DMS 273 treated with DMSO at 0.1 percent for 48 hours (cell line): ENCODE measurements at places on chromosomes 11 and 22.

DNA sequence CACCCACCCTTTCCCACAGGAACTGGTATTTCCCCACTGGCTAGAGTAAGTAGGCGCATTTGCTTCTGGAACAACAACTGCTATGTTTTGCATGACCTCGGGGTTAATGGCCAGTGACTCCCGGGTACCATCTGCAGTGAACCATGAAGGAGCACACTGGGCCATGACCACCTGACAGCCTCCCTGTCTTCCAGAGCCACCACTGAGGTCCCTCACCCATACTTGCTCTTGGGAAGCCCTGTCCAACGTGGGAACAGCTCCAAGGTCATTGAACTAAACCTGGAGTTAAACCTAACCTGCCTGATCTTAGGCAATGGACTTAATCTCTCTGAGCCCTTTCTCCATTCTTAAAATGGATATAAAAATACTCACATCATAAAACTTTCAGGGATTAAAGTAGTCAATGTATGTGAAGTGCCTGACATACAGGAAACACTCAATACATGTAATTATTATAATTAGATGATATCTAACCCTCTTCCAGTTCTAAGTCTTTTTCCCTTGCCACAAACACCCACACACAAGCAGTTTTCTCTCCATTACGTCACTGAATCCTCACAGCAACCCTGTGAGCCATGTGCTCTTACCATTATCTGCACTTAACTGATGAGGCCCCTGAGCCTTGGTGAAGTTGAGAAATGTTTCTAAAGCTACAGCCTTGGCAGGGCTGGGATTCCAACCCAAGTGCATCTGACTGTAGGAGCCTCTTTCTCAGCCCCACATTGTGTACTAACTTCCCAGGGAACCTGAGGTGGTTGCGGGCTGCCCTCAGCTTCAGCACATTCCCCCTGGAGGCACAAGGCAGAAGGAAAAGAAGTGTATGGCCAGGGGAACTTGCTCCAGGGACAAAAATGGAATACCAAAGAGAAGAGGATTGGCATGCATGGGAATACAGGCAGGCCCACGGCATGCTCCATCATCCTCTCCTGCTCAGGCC lies 74.5 kb upstream of the NCAM1 start:
- no peak for DNase-seq

DNA sequence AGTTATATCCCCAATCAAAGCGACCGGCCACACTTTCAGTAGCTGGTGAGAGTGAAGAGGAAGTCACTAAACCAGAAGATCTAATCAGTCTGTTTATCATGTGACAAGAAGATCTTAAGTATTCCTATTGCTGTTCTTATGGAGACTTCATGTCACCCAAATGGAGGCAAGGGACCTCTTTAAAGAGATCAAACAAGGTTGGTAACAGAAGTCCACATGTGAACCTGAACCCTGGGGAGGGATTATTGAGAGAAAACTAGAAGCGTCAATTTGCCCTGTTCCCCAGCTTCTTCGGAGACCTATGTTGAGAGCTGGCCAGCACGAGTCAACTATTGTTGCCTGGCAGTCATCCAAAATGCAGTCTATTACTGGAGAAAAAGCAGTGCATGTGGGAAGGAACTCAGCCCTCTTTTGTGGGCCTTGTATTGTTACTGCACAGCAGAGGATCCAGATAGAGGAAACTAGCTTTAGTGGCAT lies 76.9 kb upstream of the CTSC start:
- DNase-seq = no peak

DNA sequence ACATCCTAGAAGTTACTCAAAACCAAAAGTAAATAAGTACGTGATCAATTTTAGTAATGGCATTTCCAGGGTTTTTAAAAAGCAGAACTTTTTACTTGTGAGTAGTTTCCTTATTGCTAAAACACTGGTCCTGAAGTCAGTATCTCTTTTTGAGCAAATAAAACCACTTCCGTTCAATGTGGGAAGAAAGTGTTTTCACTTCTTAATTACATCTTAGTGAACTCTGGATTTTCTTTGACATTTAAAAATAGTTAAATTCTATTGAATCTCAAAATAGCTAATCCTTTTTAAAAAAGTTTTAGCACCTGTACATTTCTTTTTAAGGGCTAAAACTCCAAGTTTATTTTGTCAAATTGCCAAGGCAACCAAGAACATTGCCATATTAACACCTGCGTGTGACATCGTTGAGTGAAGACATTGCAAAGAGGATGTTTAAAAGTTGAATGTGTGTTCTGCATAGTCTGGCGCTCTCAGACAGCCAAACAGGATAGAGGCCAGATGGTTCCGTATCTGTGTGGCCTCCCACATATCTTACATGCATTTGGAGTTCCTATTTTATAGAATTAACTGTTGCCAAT lies 17.2 kb upstream of the OR5B21 start:
- no peak for DNase-seq

GRCh38 chr22:39215426-39216142 lies 29.2 kb downstream of the PDGFB start:
- no peak for DNase-seq

- DNase-seq = no peak
Measured at GRCh38 chr11:22459048-22459447, 120.9 kb downstream of the SLC17A6 start.

DNA sequence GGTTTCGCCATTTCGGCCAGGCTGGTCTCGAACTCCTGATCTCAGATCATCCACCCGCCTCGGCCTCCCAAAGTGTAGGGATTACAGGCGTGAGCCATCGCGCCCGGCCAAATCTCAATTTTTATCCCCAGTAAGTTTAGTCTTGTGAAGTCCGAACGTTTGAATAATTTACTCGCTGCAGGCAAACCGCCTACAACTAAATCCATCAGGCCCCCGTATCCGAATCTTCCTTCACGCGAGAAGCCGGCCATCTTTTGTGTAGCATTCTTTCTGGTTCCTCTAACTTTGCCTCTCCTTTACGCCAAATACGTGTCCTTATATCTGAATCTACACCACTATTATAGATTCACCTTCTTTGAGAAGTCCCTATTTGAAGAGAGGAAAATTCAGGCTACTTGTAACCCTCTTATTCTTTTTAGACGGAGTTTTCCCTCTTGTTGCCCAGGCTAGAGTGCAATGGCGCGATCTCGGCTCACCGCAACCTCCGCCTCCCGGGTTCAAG lies 581 bp upstream of the EIF3L start:
- DNase-seq = no peak

GRCh38 chr11:15649371-15650104 lies 534.8 kb downstream of the INSC start:
- DNase-seq = no peak

- no peak for DNase-seq
Measured at GRCh38 chr11:82494988-82495432, 238.7 kb downstream of the FAM181B start.

DNA sequence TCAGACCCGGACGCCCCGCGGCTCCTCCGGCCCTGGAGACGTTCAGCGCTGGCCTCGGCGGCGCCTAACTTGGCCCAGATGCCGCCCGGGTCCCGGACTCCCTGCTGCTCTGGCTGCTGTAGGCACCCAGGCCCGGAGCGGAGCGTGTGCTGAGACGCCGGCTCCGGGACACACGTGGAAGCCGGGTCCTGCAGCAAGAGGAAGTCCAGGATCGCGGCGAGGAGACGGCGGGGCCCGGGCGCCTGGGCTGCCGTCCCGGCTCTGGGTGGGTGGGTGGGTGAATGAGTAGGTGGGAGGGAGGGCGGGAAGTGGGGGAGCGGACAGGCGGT lies 223 bp downstream of the WT1 start:
- no peak for DNase-seq

- no peak for DNase-seq
Measured at GRCh38 chr11:33994937-33995336, 56.6 kb upstream of the CAPRIN1 start.

DNA sequence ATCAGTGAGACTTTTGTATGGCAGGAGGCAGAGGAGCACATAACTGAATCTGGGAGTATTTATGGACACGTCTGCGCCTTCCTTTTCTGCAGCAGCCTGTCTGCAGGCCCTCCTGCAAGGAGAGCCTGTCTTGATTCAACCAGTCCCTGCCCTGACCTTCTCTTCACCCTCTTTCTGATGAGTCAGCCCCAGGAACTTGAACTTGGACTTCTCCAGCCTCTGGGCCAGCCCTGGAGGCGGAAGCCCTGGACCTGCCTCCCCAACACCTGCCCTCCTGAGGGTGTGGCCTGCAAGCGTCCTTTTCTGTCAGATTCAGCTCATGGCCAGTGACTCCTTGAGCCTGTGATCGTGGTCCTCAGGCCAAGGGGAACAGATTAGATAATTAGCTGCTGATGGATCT lies 20.0 kb downstream of the DAGLA start:
- DNase-seq = no peak

DNA sequence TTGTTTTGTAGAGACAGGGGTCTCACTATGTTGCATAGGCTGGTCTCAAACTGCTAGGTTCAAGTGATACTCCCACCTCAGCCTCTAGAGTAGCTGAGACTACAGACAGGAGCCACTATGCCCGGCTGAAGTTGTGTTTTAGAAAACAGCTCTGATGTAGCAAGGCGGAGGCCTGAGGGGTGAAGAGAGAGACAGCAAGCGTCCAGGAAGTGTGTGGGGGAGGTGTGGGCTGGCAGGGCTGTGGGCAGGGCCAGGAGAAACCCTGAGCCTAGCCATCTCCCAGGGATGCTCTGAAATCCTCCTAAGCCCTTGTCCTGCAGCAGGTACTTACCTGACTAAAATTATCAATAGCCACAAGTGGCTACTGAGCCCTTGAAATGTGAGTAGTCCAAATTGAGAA lies 16.1 kb upstream of the RPS3 start:
- DNase-seq = no peak

DNA sequence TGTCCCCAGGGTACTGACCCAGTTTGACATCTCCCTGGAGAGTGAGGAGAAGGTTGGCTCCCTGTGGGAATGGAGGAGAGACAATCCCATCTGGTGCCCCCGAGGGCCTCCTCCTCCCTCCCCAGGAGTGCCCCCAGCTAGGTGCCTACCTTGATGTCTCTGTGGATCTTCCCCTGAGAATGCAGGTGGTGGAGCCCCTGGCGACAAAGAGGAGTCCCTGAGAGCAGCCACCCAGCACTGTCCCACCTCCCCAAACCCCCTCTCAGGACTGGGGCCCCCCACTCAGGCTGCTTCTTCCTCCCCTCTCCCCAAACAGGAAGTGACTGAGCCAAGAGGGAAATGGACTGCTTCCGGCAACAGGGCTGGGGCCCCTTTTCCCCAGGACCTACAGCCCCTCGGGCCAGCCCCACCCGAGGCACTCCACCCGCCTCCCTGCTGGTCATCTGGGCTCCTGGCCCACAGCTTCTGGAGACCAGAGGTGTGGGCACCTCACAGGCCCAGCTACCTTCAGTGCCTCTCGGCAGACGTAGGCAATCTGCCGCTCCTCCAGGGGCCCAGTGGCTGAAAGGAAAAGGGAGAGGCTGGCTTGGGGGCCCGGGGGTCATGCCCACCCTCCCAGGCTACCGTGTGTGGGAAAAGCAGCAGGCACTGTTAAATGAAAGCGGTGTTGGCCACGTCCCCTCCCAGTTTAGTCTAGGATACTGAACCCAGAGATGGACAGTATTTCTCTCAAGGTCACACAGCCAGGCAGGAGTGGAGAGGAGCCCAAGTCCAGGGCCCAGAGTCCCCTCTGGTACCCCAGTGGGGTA lies 1.2 kb downstream of the MAP4K2 start:
- DNase-seq = no peak

DNA sequence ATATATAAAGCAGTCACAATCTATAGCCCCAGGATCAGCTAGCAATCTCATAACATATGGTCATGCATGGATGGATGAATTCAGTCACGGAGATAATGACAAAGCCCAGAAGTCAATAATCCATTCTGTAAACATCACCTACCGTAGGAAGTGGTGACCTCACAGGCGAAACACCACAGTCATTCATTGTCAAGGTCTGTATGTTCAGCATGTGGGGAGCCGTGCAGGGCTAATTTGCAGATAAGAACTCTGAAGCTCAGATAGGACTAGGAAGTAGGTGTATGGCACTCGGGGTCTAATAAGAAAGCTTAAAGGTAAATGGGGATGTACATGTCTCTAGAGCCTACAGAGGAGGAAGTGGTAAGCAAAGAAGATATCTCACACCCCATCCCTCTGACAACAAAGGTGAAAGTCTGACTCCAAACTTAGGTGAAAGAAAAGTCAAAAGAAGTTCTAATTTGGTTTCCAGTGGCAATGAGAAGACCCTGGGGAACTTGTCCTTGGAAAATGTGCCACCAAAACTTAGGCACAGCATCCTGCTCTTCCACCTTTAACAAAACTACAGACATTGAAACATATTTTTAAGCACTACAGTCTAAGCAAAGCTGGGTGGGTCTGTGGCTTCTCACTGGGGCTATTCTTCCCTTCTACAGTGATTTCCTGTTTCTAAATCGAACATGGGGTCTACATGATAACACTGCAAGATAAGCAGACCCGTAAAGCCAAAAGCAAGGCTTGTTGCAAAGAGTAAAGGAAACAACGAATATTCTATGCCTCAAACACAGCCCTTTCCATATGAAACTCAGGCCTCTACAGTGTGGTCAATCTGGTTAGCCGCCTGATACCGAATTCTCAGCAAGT lies 5.2 kb downstream of the CRTAM start:
- DNase-seq = no peak

GRCh38 chr11:117328375-117329010 lies 839 bp downstream of the CEP164 start:
- no peak for DNase-seq
